ENCODE measurements at places on chromosomes 5 and 9.

DNA sequence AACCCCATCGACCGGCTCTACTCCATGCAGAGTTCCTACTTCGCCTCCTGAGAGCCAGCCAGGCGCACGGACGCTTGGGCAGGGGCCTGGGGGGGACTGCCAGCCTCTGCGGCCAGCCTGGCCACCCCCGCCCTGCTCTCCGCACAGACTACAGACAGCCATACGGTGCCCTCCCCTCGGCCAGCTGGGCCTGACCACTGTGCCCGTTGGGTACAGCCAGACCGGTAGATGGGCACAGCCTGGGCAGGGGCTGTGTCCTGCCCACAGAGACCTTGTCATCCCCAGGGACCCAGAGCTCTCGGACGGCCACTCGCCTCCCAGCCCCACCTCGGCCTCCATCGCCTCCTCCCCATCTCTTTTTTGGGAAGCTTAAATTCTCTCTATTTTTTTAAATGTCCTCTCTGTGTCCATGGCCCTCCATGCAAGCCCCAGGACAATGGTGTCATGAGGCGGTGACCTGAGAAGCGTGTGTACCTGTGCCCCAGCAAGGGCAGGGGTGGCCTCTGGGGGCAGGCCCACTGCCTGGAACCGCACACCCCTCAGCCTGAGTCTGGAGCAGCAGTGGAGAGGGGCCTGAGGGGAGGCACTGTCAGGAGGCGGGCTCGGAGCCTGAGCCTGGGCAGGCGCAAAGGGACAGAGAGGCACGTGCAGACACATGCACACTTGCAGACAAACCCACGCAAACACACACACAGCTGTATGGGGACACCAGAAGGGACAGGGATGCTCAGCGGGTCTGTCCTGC is 82.8 kb downstream of the LMX1B start:
- DNase-seq, result no peak

DNA sequence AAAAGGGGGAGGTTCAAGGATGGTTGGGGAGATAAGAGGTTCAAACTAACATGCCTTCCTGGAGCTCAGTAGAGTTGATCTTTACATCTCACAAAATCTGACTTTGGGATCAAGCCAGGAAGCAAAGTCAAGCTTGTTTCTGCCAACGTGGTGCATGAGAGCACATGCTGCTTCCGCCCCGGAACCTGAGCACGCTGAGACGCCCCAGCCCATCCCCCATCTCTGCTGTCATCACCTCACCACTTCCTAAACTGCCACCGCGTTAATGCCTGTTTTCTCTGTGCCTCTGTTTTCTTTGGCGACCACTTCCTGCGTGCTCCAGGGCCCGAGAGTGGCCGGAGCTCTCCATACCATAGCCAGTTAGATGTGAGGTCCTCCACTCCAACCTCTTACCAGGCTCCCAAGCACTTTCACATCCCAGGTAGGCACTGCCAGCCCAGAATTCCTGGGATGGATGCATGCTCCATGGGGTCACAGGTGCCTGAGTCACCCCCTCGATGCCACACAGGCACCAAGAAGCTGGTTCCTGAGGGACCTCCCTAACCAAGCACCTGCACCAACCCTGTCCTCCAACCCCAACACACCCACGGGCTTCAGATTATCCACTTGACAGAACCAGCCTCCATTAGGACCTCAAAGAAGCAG is 31.2 kb upstream of the AFAP1L1 start:
- no peak for DNase-seq

GRCh38 chr5:27257696-27258095 is 219.3 kb upstream of the CDH9 start:
- no peak for DNase-seq

- DNase-seq, result no peak
Observed at GRCh38 chr5:111386832-111387162, 125.5 kb downstream of the STARD4 start.

- DNase-seq, result no peak
Observed at GRCh38 chr5:99449786-99450185, 521.0 kb upstream of the CHD1 start.

DNA sequence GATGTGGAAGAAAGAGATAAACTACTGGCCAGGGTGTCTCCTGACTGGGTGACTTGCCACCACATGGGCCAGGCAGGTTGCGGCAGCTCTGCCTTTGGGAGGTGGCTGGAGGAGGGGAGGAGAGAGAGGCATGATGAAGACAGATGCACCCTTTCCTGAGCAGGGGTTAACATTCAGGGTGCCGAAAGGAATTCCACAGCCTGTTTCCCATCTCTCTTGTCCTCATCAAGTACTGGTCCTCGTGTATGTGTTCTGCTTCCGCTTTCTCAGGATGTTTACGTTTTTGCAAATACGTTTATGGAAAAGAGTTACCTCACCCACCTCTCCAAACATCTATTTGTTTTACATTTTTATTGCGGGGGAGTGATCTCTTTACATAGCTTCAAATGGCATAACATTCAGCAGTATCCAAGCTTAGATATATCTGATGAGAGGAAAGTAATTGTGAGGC is 73.4 kb downstream of the C9orf85 start:
- DNase-seq, result no peak

GRCh38 chr5:124651663-124652513 is 94.6 kb downstream of the ZNF608 start:
- DNase-seq, result no peak

DNA sequence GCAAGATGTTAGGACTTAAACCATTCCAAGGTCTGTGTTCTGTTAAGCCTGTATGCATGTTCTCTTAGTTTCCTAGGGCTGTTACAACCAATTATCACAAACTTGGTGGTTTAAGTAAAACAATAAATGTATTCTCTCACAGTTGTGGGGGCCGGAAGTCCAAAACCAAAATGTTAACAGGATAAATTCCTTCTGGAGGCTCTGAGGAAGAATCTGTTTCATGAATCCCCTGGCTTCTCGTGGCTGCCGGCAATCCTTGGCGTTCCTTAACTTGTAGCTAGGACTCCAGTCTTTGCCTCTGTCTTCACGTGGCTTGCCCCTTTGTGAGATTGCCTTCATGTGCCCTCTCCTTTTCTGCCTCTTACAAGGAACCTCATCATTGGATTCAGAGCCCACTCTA is 30.4 kb downstream of the FEM1C start:
- DNase-seq, result no peak

DNA sequence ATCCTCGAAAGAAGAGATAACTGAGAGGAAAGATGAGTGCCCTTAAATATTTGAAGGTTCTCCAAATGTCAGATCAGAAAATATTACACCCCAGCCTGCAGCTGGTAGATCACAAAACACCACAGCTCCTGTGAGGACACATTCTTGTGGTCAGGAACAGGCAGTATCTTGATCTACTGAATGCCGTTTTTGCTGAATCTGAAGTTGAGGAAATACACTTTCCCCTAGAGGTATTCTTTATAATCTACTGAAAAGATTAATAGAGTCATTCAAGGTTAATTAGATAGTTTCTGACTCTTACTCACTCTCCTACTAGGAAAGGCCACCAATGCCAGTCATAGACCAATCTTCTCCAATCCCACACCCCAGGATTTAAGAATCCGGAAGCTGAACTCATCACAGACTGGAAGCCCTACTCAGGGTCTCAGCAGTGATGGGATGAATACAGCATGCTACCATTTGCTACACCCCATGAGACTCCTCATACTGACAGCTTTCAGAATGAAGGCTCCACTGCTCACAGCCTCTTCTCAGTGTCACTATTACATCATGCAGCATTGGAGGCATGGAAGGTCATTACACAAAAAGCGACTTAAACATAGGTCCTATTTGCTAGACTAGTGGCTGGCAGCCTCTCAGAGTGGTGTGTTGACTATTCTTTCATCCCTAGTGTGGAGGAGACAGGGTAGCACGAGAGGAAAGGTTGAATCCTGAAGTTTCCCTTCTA is 143.9 kb upstream of the SLC1A3 start:
- peak; percentile 74 for DNase-seq

- no peak for DNase-seq
Observed at GRCh38 chr5:106962464-106963230, 708.1 kb downstream of the EFNA5 start.

- no peak for DNase-seq
Observed at GRCh38 chr9:97431044-97431441, 19.1 kb downstream of the TDRD7 start.

- DNase-seq, result no peak
Observed at GRCh38 chr5:87260604-87261192, 7.0 kb upstream of the RASA1 start.

- DNase-seq, result peak; percentile 8
Observed at GRCh38 chr5:66143473-66144073, 527 bp upstream of the SREK1 start.

DNA sequence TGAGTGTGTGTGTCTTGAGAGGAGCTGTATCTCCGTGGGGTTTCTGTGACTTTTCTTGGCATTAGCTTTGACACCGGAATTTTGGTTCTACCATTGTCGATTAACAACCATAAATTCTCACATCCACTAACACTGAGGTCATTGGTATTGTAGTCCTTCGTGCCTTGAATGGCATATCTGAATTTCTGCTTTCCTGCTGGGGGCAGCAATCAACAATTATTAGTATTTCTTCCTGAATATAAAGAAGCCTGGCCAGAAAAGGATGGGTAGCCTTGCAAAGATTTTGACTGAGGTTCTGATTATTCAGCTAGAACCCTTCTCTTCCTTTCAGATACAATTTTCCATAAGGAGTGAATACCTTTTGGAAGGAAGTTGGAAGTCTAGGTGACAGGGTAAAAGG is 33.5 kb upstream of the SHOC1 start:
- no peak for DNase-seq

DNA sequence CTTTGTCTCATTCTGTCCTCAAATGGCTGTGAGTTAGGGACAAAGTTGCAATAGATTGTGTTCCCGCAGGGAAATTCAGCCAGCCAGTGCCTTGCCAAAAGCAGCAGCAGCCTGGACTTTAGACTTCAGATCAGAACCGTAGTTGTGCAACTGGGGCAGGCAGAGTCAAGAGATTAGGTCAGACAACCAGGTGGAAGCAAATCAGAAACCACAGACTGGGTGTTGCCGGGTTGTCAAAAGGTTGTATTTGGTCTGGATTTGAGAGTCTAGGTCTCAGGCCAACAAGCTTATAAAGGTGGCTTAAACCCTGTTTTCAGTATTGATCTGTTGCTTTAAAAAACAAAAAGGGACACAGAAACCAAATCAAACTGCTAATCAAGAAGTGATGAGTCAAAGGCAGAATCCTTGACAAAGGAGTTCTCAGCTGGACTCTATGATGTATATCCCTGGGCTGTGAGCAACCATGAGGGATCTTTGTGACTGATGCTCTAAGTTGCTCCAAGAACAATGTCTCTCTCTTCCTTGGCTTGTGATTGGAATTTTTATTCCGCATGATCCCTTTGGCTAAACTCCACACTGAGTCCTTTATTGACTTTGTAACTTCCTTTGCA is 20.9 kb downstream of the RFK start:
- DNase-seq, result peak; percentile 29

DNA sequence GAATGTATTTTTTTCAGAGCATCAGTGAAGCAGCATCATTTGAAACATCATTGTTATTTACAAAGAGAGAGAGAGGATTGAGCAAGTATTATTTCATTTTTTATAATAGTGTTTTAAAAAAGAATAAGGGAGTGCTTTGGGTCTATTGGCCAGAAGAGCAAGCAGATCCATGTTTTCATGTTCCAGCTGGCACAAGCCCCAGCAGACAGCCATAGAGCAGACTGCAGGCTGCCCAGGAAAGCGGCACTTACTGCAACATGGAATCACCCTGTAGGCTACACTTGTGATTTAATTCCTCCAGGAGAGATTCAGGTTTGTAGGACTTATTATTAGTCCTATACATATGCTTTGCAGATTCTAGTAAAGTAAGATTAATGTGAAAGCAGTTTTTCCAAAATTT is 407.0 kb upstream of the GRAMD2B start:
- DNase-seq, result no peak

GRCh38 chr5:135608361-135608760 is 29.6 kb upstream of the CXCL14 start:
- DNase-seq, result no peak

GRCh38 chr9:16866587-16866986 is 3.9 kb downstream of the BNC2 start:
- no peak for DNase-seq

GRCh38 chr5:180541710-180542109 is 47.5 kb downstream of the CNOT6 start:
- DNase-seq, result no peak

DNA sequence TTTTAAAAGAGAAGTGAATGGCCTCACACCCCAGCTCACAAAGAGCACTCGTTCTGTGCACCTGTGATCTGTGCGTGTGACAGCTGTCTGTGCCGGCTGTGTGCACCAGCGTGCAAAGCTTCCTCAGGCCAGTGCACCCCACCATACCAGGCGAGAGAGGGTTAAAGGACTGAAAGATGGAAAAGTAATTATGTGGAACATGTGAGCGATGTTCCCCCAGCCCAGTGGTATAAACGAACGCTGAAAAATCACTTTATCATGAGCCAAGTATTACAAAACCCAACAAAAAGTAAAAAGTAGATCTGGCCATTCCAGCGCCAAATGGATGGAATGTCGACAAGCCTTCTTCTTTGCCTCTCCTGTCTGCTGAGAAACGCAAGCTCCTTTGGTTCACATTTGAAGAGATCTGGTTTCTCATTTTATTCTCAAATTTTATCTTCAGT is 53.7 kb downstream of the IPPK start:
- DNase-seq, result no peak

DNA sequence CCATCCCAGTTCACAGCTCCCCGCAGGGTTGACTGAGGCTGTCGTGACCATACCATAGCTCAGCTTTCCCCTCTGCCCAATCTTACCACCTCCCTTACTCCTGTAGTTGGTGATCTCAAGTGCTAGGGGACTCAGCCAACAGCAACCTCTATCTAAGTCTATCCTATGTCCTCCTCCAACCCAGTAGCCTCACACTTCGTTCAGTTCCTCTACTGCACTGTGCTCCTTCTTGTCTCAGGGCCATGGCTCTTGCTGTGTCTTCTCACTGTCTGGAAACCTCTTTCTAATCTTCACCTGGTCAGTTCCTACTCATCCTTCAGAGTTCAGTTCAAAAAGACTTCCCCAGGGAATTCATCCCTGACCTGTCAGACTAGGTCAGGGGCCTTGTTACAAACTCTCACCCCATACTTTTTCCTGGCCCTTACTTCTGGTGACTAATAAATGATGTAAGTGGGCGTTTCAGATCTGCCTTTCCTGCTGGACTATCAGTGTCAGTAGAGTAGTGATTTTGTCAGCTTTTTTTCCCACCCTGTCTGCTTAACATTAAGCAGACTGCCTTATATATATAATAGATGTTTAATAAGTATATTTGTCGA is 53.6 kb upstream of the NR3C1 start:
- no peak for DNase-seq

- DNase-seq, result no peak
Observed at GRCh38 chr5:140800816-140801493, at the start of gene PCDHA3. Gene PCDHA3 (plus strand): TSS chr5:140801057.

GRCh38 chr5:90221951-90222350 is 187.6 kb downstream of the CETN3 start:
- DNase-seq, result peak; percentile 13

- DNase-seq, result no peak
Observed at GRCh38 chr5:154380263-154380662, 65.5 kb upstream of the SAP30L start.

- no peak for DNase-seq
Observed at GRCh38 chr5:112245656-112246055, 173.4 kb downstream of the EPB41L4A start.

DNA sequence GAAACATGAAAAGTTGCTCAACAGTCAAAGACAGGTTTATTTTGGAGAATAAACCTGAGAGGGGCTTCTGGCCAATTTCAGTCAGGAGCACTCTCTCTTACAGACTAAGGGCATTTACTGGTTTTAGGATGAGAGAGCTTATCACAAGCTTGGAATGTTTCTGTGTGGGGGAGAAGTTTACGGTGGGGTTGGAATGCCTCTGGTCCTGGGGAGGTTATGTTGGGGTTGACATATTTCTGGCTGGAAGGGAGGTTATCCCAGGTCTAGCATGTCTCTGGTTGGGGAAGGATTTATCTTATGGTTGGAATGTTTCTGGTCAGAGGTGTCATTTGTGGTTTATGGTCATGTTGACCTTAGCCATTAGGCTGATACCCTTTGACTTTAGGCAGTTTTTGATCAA is 1867.3 kb downstream of the EFNA5 start:
- DNase-seq, result no peak
